Endothelial cell of umbilical vein (primary cell): ENCODE measurements at places on chromosomes 2 and 18. TPM values are rescaled to one million over a fixed set of nuclear protein-coding genes. Genes with fewer than 3 reads are reported as not detected.

The ASTL gene
- not detected in 2 replicates for total RNA-seq

The TXNDC2 gene
- not detected in 2 replicates for total RNA-seq

The RTTN gene
- 16.7 and 17.4 TPM in 2 replicates for total RNA-seq

The RTP5 gene
- not detected in 2 replicates for total RNA-seq

The REG3G gene
- not detected in 2 replicates for total RNA-seq

The KANSL1L gene
- total RNA-seq = 13.4 and 14.0 TPM in 2 replicates

The ZNF521 gene
- total RNA-seq = 166 and 168 TPM in 2 replicates

The RGPD8 gene
- 10.8 and 17.7 TPM in 2 replicates for total RNA-seq

The BUB1 gene
- 54.1 and 66.4 TPM in 2 replicates for total RNA-seq

The SLC16A14 gene
- 0.22 and 0.23 TPM in 2 replicates for total RNA-seq

The ARHGAP28 gene
- 21.0 and 23.4 TPM in 2 replicates for total RNA-seq

The EPHA4 gene
- 17.4 and 19.8 TPM in 2 replicates for total RNA-seq

The LRP2 gene
- not detected in 2 replicates for total RNA-seq

The FBXO15 gene
- total RNA-seq = not detected in 2 replicates

The GCKR gene
- 0.27 and 1.2 TPM in 2 replicates for total RNA-seq

The CTAGE1 gene
- not detected in 2 replicates for total RNA-seq

The VWC2L gene
- total RNA-seq = not detected in 2 replicates

The FTCDNL1 gene
- 0.27 and 0.65 TPM in 2 replicates for total RNA-seq

The AP1S3 gene
- total RNA-seq = 3.2 and 3.8 TPM in 2 replicates

The KCTD1 gene
- total RNA-seq = 12.1 and 13.3 TPM in 2 replicates

The MTX2 gene
- 31.3 and 31.7 TPM in 2 replicates for total RNA-seq

The ASIC4 gene
- not detected in 2 replicates for total RNA-seq

The OTX1 gene
- total RNA-seq = 0.30 TPM in 1 of 2 replicates, not detected in the other

The VIT gene
- 0.48 and 0.88 TPM in 2 replicates for total RNA-seq

The ZNF804A gene
- total RNA-seq = 0.90 TPM in 1 of 2 replicates, not detected in the other

The ZRANB3 gene
- 6.0 and 7.9 TPM in 2 replicates for total RNA-seq

The PRSS56 gene
- total RNA-seq = not detected in 2 replicates

The OSR1 gene
- not detected in 2 replicates for total RNA-seq

The IAH1 gene
- 39.9 and 44.0 TPM in 2 replicates for total RNA-seq

The TEX44 gene
- total RNA-seq = not detected in 2 replicates

The CDK15 gene
- not detected in 2 replicates for total RNA-seq
